Stimulated activated CD4-positive, alpha-beta T cell treated with anti-CD3 and anti-CD28 coated beads, TNF-alpha, amount 100 ng/mL, for 1 hour (primary cell): ENCODE measurements at places on chromosomes 1 and 21.

- no peak for DNase-seq
Measured at GRCh38 chr1:25467193-25467592, 36.5 kb downstream of the MACO1 start.

- DNase-seq = no peak
Measured at GRCh38 chr1:161958425-161958824, 65.2 kb downstream of the OLFML2B start.

- DNase-seq = no peak
Measured at GRCh38 chr1:231138236-231138635, 23.6 kb upstream of the TRIM67 start.

DNA sequence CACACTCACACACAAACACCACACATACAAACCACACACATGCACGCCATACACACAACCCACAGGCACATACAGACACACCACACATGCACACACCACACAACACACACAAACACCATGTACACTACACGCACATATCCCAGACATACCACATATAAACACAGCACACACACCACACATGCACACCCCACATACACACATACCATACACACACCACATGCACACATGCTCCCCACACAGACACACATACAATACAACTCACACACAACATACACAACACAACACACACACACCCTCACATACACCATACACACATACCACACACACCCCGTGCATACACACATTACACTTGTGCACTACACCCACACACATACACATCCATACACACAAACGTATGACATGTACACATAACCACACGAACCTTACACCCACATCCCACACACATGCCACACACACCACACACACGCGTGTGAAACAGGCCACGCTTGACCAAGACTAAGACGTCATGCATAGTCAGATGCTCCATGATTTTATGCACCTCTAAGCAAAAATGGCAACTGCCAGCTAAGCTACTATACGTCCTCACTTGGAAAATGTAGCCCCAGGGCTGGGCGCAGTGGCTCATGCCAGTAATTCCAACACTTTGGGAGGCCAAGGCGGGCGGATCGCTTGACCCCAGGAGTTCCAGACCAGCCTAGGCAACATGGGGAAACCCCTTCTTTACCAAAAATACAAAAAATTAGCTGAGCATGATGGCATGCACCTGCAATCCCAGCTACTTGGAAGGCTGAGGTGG lies 77.4 kb upstream of the TMPRSS2 start:
- no peak for DNase-seq

DNA sequence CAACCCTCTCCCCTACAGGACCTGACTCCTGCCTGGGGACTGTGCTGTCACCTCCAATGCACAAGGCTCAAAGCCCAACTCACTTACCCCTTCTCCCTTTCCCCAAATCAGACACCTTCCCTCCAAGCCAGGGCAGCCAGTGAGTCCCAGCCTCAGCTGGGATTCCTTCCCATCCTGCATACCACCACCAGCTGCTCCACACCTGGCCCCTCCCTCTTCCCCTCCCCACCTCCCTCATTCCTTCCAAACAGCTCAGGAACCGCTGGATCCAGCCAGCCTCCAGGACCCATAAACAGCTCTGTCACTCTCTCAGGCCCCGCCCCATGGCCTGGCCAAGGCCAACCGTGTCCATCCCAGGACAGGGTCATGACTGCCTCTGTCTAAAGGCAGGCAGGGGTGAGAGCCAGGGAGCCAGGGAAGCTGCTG lies 41.4 kb downstream of the ACOT7 start:
- DNase-seq = no peak

- DNase-seq = no peak
Measured at GRCh38 chr1:76862447-76862846, 4.8 kb upstream of the ST6GALNAC5 start.

- no peak for DNase-seq
Measured at GRCh38 chr1:156664767-156665411, 12.3 kb downstream of the NES start.

DNA sequence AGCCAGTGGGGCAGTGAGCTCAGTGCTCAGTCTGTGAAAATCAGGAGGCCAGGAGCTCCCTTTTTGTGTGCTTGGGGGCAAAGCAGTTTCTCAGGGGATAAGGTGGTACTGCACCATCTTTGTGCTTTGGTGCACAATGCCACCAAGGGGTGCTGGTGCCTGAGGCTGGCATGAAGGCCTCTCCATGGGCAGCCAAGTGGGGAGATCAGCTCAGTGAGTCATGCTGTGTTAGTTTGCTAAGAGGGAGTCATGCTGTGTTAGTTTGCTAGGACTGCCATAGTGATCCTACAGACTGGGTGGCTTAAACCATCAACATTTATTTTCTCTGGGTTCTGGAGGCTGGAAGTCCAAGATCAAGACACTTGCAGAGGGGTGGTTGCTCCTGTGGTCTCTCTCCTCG lies 428.1 kb downstream of the PRDM2 start:
- DNase-seq = no peak

GRCh38 chr1:54017979-54018378 lies at the start of gene LDLRAD1:
TSS of gene LDLRAD1 (minus strand) at chr1:54018186. CDS start at chr1:54018112, 74 bp downstream.
- DNase-seq = no peak

- DNase-seq = no peak
Measured at GRCh38 chr1:211842518-211842917, 12.0 kb upstream of the LPGAT1 start.

DNA sequence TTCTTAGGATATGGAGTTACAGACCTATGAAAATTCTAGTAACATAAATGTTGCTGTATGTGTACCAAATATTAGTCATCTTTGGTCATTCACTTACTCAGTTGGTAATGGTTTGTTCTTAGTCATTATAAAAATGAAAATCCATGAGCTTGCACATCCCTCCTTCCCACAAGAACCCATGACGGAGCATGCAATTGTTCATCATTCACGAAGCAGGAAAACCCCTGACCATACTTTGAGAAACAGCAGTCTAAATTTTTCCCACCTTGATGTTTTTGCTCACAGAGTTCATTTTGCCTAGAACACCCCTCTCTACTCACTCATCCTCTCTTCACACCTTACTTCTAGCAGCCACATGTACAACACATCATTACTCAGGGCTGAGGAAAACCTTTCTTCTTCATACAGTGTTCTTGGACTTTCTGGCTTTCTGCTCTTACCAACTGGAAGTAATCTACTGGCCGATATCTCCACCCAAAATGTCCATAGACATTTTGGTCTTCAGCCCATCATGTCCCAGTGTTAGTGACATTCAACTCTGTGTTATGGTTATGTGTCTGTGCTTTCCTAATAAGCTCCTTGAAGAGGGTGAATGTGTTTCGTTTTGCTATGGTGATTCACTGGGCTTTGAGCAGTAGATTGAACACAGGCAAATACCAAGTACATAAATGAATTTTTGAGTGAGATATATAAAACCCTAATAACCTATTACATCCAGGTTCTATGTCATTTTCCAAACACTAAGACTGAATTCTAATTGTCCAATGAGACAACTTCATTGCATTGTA lies 189.9 kb downstream of the ZC3H11B start:
- no peak for DNase-seq

GRCh38 chr1:20211511-20211931 lies 25.2 kb upstream of the PLA2G2C start:
- DNase-seq = no peak

DNA sequence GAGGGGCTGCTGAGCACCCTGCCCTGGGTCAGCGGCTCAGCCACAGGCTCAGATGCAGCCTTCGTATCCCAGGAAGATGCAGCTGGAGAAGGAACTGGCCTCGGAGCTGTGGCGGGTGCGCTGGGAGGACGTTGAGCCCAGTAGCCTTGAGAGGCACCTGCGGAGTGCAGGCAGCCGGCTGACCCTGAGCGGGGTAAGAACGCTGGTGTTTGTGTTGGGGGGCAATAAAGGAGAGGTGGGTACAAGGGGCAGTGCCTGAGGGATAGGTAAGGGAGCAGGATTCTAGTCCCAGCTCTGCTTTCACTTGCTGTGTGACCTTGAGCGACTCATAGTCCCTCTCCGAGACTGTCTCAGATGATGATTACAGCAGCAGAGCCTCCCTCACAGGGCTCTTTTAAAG lies 6.4 kb downstream of the NPR1 start:
- no peak for DNase-seq

DNA sequence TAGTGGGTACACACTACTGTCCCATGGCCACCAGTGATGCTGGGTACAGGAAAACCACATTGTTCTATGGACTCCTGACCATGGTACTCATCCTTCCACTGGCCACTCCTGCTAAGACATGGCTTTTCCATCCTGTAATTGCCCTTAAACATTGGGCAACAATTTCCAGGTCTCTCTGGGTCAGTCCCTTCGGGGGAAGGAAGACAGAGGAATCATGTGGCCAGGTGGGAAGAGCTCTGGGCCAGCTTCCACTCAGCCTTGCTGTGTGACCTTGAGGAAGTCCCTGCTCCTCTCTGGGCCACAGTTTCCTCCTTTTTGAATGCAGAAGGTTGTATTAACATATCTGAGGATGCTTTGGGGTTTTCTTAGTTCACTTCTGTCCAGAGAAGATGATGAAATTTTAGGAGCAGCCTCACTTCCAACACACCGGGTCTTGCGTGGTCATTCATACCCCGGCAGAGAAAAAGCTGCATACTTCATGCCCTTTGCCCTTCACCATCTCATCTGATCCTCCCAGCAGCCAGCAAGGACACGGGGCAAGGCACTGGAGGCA lies 50.8 kb downstream of the SRRM1 start:
- DNase-seq = no peak

DNA sequence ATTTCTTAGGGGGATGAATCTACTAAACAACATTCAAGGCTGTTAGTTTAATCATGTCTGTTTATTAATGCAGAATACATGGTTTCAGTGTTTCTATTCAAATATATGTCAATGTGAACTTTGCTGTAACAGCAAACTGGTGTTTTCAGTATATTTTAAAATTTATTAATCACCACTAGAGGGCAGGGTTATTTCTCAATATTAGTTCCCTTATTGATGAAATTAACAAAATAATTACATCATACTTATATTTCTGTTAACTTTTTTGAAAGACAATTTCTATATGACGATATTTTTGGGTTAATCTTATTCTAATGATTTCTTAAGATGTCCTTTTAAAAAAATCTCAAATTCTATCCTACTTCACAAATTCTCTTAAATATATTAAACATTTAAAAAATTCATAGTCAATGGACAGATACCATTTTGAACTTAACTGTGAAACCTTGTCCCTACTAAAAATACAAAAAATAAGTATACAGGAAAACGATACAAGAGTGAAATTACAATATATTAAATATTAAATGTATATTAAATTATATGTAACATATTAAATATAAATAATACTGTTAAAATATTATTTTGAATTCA lies 1034.1 kb upstream of the PRMT6 start:
- DNase-seq = no peak

DNA sequence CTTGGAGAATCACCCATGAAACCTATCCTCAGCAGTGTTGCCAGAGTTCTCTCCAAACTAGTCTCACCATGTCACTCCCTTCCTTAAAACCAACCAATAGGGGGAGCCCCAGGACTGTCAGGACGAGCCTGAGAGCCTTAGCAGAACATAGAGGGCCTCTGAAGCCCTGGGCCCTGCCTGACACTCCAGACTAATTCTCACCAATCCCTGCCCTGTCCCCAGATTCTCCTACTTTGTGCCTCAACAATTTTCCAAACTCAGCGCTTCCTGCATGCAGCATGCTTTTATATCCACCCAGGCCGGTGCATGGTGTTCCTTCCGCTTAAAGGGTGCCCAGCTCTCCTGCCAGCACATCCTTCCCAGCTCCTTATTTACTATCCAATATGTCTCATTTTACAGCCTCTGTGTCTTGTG lies 42.7 kb downstream of the HSD3B1 start:
- DNase-seq = no peak

GRCh38 chr1:65213271-65214023 lies 65.4 kb downstream of the AK4 start:
- no peak for DNase-seq

DNA sequence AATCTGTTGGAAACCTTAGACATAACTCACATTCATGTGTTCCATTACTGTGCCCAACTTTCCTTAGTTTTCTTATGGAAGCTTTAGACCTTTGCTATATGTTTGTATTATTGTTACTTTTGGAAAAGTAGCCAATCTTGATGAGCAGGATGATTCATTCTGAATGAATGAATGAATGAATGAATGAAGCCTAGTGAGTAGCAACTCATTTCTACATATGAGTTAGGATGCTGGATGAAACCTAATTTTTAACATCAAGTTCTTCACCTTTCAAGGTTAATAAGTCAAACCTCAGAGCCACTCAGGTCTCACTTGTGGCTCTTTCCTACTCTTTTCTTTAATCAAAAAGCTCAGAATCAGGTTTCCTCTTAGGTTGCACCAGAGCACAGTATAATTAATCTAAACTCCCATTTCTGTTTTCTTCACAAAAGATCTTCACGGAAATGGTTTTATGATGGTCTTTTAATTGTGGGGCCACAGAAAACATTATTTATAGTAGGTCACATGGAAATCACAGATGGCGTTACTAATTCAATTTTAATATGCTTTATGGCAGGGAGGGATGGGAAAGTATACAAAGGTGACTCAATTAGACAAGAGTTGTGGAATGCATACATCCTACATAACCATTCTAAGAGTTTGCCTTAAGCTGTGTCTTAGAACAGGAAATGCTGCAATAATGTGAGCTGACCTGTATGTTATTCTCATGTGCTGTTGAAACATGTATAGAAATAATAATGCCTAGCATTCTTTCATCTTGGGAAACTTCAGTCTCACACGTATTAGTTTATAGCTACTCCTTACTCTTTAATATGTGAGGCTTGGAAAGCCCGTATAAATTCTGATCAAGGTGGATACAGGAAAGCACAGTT lies 4.5 kb upstream of the DDX59 start:
- no peak for DNase-seq

DNA sequence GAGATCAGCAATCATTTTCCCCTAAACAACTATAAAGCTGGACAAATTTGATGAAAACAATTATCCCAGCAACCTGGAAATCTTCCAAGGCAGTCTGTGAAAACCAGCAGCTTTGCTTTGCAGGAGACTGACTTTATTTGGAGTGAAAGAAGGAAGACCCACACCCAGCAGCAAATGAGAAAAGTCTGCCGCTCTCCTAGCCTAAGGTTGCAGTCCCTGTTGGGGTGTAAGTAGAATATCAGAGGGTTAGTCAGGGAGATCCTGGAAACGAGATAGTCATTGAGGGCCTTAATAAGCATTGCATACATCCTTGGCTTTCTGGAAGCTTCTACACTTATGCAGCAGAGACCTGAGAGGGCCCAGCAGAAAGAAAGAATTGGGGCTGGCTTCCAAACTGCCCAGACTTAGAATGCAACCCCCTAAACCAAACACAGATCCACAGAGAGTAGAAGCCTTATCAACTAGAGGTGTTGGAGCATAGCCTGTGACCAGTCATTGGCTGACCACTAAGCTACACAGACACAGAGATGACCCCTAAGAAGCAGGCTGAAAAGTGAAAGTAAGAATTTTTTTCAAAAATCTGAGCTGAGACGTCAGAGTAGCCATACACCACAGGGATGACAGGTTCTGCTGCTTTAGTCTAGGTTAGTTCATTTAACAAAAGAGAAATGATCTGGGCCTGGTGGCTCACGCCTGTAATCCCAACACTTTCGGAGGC lies 98.3 kb downstream of the LYPLAL1 start:
- DNase-seq = no peak

- no peak for DNase-seq
Measured at GRCh38 chr1:60228041-60228491, 154.5 kb upstream of the C1orf87 start.

GRCh38 chr1:166302989-166303758 lies 136.4 kb upstream of the FAM78B start:
- DNase-seq = no peak

- no peak for DNase-seq
Measured at GRCh38 chr21:15617964-15618363, 111.8 kb upstream of the USP25 start.
